Stimulated activated CD4-positive, alpha-beta T cell treated with anti-CD3 and anti-CD28 coated beads, Interleukin-4, amount 100 ng/mL, for 4 hours (primary cell): ENCODE measurements at places on chromosomes 12 and 14.

DNA sequence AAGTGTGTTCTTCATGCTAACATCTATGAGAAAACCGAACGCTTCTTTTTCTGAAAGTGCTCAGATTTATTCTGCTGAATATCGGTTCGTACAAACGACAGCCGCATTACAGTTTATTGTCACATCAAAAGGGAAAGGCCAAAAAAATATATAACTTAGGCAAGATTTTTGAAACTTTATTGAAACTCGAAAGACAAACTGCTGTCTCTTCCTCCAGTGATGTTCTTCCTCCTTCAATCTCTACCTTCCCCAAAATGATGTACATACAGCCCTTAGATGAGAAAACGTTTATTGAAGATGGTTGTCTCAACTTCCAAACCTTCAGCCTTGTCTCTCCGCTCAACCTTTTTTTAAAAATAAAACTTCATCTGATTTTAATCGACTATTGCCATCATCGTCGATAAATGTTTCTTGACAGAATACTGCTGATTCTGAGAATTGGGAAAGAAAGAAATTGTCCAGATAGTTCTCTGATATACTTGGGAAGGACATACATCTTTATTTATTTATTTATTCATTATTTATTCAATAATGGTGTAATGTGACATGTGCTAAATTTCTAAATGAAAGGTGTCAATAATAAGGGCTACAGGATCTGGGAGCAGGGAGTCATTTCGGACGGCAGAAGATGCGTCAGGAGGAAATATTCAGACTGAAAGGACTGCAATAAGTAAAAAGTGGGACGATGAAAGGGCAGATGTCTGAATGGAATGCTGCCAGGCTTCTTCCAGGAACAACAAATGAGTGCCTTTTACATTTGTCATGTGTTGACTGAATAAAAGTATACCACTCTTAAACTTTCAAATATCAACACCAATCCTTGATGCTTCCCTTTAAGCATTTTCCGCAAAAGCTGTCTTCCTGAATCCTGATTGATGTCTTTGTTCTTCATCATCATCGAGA is 817 bp upstream of the MDM1 start:
- DNase-seq = no peak

DNA sequence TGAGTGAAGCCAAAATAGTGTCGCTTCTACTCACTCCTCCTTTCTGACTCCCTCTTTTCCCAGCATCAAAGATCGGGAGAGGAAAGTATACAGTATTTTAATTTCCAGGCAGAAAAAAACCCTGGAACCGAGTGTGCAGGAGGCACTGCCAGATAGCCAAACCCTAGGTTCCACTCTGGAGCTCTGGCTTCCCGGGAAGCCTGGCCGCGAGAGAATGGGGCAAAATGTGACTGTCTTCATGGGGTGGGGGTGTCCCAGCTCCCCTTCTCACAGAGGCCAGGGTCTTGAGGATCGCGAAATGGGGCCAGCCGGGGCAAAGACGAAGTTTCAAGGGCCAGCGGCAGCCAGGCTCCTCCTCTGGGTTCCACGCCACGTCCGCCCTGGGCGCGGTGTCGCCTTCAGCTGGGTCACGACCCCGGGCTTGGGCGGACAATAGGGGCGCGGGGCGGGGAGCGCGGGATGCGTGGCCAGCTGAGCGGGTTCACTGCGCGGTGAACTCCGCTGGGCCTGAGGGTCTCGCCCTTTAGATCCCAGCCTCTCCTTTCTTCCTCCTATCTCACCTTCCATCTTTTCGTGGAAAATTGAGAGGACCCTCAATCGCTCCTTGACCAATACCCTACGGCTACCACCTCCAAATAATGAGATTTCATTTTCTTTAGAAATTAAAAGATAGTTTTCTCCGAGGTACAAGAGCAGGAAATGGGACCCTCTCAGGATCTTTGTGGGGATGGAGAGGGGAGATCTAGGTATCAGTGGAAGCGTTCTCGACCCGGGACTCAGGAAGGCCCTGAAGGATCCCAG is 6.7 kb downstream of the HOXC4 start:
- no peak for DNase-seq

DNA sequence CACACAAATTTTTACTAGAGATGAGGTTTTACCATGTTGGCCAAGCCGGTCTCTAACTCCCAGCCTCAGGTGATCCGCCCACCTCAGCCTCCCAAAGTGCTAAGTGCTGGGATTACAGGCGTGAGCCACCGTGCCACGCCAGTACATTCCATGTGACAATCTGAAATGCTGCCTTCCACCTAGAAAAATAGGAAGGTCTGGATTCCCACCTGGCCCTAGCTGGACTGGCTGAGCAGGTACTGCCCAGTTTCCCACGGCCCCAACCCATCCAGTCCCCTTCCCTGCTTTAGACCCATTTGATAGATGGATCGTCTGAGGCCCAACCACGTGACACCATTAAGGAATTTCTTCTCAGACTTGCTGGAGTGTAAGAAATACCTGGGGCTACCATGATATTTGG is 55.4 kb downstream of the KDM2B start:
- DNase-seq = no peak

GRCh38 chr12:15706010-15706676 is 83.0 kb downstream of the EPS8 start:
- no peak for DNase-seq

DNA sequence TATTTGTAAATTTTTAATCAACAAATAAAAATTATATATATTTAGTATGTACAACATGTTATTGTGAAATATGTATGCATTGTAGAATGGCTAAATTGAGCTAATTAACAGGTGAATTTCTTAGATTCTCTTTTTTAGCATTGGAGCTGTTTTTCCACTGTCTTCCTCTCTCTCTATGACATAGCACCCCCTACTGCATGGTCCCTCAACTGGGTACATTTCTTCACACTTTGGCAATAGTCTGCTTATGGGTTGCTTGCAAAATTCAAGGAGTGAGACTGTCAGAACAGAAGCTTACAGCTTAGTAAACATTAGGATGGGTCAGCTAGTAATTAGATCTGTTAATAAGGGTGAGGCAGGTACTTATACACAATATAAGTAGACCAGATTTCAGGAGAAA is 658.5 kb upstream of the MGAT4C start:
- no peak for DNase-seq

DNA sequence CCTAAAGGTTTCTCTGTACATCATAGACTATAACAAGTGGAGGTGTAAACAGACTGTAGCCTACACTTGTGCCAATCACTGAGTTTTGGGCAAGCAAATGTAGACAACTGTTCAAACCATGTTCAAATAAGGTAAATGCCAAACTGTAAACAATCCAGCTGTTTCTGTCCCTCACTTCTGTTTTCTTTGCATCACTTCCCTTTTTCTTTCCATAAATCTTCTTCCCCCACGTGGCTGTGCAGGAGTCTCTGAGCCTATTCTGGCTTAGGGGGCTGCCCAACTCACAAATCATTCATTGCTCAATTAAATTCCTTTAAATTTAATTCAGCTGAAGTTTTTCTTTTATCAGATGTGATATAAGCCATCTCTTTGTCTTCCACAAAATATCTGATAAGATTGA is 65.1 kb upstream of the CPM start:
- DNase-seq = no peak

GRCh38 chr12:102570256-102570655 is 89.9 kb upstream of the IGF1 start:
- no peak for DNase-seq

GRCh38 chr12:130177635-130178242 is 15.5 kb downstream of the FZD10 start:
- DNase-seq = no peak

- no peak for DNase-seq
Measured at GRCh38 chr12:120470150-120470784, 719 bp upstream of the SRSF9 start.

DNA sequence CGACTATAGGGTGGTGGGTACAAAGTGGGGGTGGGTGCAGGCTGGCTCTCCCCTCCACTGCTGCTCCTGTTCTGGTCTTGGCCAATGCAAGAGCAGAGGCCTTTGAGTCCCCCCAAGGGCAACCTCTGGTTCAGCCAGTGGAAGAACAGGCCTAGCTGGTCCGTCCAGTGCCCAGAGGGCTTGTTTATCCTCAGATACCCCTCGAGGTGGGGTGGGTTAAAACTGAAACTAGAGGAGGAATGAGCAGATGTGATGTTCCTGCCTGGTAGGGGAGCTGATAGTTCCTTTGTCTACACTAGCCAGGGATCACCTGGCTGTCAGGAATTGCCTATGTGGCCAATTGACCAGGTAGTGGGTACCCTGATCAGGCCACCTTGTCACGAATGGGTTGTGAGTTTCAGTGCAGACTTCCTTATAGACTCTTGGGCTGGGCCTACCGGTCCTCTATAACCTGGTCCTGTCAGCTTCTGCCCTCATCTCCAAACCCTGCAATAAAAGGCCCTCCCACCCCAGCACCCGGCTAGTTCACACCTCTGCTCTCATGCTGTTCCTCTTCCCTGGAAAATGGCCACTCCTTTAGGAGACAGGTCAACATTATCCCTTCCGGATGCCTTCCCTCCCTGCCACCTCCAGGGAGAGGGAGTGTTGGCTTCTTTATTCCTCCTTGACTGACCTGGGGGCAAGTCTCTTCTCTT is 10.7 kb upstream of the HSP90AA1 start:
- DNase-seq = no peak

GRCh38 chr12:19800884-19801283 is 361.6 kb downstream of the AEBP2 start:
- no peak for DNase-seq

GRCh38 chr12:15956413-15957185 is 45.5 kb downstream of the DERA start:
- no peak for DNase-seq

- DNase-seq = no peak
Measured at GRCh38 chr12:121120323-121120722, 12.4 kb upstream of the P2RX7 start.

- DNase-seq = no peak
Measured at GRCh38 chr12:45200491-45201043, 15.3 kb upstream of the ANO6 start.

DNA sequence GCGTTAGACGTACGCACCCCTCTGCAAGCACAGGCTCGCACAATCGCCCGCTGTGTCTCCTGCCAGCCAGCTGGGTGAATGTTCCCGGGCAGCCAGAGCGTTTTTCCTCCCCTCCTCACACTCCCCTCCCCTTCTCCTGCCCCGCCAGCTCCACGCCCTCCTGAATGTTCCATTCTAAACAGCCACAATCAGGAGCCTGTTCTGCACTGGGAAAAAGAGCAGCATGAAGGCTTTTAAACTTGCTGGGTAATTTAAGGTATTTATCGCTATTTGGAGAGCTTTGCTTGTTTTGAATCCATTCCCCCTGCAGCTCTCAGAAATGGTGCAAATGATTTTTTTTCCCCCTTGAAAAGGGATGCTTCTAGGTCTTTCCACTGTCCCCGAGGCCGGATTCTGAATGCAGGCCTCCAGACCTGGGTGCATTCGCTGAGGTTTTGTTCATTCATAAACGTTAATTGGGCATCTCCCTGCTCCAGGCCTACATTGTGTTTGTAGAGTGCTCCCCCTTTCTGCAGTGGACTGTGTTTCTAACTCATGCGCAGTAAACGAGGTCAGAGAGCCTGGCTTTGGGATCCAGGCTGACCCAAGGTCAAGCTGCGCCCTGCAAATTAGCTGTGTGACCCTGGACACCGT is 212.5 kb downstream of the CHST11 start:
- no peak for DNase-seq

DNA sequence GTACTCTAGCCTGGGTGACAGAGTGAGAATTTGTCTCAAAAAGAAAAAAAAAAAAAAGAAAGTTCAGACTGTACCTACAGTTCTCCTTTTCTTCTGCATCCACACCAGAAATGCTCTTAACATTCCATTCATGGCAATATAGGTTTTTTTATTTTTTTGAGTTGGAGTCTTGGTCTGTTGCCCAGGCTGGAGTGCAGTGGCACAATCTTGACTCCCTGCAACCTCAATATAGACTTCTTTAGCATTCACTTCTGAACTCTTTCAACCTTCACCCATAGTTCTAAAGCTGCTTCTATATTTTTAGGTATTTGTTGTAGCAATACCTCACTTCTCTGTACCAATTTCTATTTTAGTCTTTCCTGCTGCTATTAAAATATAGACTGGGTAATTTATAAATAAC is 1095.7 kb downstream of the FLRT2 start:
- no peak for DNase-seq

DNA sequence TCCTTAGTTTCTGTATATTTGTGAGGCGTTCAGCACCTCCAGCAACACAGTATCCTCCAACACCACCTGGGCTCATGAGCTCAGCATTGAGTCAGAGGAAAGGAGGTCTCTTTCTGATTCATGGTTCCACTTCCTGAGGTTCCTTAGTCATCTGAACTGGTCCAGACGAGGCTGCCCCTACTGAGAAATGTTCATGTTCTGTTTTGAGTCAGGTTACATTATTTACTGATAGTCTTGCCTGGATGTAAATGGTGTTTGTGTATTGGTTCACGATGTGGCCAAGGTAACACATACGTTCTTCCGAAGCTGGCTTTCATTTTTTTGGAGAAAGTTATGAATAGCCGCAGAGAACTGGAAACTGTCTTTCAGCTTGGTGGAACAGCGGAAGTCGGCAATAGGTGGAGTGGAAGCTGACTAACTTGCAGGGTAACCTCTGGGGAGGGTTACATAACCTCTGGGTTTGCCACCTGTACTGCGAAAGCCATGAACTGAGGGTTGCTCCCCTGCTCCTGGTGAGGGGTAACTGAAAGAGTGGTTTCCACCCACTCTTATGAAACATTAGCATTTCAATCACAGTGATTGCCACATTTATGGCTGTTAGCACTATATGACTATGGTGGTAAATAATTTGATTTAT is 42.2 kb upstream of the MANSC4 start:
- peak; percentile 79 for DNase-seq

DNA sequence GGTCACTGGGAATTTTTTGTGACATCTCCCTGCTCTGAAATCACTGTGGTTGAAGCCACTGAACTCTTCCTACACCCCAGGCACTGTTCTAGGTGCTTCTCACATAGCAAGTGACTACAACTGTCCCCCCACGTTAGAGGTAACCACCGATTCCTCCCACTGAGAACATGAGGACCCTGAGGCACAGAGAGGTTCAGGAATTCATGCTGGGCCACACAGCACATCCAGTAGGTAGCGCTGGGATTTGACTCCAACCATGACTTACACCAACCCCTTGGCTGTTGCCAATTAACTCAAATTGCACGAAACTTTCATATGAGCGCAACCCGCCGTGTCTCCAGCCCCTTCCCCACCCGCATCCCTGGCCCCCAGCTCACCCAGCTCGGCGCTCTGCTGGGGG is 105.2 kb downstream of the RFLNA start:
- DNase-seq = no peak

- DNase-seq = no peak
Measured at GRCh38 chr14:24927809-24928208, 122.1 kb downstream of the STXBP6 start.

DNA sequence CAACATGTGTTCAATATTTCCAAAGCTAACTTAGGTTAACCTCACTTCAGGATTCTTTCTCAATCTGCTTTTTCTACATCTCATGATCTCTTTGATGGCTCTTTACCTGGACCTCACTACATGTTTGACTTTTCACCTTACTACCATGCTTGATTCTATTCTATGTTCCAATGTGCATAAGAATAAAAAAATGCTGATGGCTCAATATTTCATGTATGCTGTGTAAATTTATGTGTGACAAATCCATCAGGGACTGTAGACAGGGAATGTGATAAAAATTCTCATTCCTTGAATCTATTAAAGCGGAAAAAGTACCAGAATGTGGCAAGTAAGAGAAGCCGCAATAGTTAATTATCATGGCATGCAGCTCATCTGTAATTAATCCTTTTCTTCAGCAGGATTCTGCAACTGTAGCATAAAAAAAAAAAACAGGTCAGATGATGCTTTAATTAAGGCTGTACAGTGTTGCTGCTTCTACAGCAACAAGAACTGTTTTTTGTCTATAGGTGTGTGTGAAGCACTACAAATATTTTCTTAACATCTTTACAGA is 276.9 kb upstream of the PRKD1 start:
- no peak for DNase-seq
